ENCODE measurements at places on chromosomes 3 and 15.

- no peak for DNase-seq
Measured at GRCh38 chr3:152491922-152492321, 223.2 kb downstream of the MBNL1 start.

DNA sequence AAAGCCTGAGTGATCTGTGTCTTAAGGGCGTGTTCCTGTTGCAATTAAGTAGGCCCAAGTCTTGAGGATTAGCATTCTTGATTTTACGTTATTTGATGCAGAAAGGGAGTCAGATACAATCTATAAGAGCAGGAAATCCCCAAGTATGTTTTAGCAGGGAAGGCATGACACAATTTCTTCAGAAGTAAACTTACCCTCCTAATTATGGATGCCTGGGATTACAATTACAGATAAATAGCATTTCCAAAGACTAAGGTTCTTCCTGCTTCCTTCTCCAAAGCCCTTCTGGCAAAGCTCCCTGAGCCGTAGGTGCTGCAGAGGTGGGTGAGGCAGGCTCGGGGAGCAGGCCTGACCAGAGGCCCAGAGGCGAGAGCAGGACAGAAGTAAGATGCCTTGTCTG is 34.9 kb upstream of the ST6GAL1 start:
- DNase-seq = no peak

DNA sequence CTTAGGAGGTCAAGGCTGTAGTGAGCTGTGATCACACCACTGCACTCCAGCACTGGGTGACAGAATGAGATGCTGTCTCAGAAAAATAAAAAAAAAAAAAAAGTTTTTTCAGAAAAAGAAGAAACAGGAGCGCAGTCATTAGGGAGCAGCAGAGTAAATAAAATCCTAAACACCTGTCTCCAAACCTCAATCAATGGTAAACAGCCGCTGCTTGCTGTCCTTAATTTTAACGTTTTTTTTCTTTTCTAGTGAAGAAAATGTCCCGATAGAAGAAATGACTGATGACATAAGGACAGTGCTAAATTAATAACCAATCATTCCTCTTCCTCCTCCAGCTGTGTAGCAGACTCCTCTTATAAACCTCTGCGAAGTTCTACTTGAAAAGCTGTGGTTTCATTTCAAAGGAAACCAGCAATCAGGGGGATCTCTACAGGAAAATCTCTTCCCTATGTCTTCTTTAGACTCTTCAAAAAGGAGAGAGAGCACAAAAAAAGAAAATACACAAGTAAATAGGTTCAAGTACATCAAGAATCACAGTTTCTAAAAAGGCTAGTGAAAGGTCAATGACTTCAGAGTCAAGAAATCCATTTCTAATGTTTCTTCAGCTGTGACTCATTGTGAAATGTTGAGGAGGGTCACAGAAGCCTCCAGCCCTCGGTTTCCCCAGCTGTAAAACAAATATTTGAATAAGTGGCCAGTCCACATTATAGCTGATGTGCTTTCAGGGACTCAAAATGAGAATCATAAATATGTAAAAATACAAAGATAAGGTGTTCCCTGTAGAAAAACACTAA is 127.6 kb downstream of the TMCO5A start:
- DNase-seq = no peak

DNA sequence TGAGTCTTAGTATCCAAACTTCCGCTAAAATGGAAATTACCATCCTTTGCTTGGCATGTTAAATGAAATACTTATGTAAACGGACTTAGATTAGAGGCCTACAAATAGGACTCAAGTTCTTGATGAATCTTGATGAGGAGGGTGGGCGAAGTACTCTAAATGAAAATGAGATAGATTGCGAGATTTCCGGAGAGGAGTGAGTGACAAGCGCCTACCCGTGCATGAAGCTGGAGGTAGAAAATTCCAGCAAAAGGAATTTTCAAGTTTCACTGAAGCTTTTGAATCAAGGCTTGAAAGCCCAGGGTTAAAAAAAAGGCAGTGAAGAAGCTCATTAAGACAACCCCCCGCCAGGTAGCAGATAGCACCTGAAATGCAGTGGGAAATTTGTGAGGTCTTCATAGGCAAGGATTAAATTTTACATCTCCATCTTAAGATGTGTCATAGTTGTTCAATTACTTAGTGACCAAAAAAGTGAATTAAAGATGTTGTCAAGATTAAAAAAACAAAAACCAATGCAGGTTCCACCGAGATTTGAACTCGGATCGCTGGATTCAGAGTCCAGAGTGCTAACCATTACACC is 655 bp upstream of the RAB11A start:
- DNase-seq = peak; percentile 29

DNA sequence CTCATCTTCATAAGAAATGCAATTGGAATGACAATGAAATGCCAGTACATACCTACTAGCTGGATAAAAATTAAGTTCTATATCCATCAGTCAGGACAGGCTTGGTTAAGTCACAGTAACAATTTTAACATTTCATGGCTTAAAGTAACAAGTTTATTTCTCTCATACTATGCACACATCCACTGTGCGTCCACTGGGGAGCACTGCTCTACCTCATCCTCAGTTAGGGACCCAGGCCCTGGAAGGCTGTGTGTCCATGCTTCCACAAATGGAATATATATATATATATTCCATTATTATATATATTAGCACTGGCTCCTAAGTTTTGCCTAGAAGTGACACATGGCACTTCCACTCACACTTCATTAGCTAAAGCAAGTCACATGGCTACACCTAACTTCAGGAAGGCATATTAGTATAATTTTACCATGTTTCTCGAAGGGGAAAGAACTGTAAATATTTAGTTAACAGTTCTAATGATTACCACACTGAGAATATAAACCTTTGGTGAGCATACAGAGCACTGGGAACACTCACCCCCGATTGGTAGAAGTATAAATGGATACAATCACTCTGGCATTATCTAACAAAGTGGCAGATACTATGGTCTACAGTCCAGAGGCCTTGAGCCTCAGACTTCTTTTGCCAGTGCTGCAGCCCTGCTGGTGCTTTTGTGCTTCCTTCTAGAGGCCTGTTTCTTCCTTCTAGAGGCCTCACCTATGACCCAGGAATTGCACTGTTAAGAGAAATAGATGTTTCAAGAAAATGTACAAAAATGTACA is 28.6 kb downstream of the AP3S2 start:
- no peak for DNase-seq

GRCh38 chr3:57816471-57817095 is 60.5 kb downstream of the SLMAP start:
- DNase-seq = no peak

GRCh38 chr3:172626021-172626640 is 84.7 kb downstream of the NCEH1 start:
- no peak for DNase-seq

DNA sequence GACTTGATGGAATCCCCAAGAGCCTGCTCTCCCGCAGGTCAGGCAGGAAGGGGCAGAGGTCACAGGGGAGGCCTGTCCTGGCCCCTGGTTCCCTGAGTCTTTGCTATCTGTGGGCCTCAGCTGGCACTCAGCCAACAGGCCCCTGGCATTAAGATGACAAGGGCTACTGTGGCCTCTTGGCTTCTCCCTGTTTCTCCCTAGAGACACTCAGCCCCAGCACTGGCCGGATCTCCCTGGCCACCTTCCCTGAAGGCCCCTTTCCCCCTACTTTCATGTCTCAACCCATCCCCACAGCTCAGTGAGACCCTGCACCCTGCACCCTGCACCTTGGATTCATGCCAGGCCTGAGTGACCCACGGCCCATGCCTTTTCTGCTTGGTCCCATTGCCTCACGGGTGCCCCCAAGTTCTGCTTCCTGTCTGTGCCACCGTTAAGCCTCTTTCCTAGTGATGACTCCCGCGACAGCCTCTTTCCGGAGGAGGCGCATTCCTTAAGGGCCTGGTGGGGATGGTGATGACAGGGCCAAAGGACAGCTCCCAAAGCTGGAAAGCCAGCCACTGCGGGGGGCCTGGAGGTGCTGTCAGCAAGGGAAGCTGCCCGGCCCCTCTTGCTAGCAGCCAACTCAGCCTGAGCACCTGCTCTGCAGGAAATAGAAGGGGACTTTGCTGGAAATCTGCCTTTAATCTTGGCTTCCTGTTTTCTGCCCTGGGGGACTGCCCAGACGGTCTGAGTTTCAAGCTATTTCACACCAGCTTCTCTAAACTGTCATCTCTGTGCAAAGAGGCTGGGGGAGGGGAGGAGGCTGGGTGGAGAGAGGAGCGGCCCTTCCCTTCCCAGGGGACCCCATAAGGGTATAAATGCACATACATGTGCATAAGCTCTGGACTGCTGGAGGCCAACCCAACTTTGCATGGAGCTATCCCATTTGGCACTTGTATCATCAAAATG is 4.8 kb upstream of the CSK start:
- DNase-seq = no peak

Measured in D341Med (cell line).